ENCODE measurements at places on chromosomes 16 and 17.
A peak's percentile ranks its signal among the peaks of the same experiment; 100 is the strongest.

GRCh38 chr17:3963237-3964201 is 718 bp downstream of the ATP2A3 start:
- DNase-seq: no peak

- DNase-seq: no peak
These were observed 1.6 kb upstream of the TLCD2 start for GRCh38 chr17:1711804-1712203.

- no peak for DNase-seq
These were observed 10.1 kb downstream of the ULK2 start for GRCh38 chr17:19857640-19858039.

- no peak for DNase-seq
These were observed 103.4 kb downstream of the VPS53 start for GRCh38 chr17:611202-611601.

DNA sequence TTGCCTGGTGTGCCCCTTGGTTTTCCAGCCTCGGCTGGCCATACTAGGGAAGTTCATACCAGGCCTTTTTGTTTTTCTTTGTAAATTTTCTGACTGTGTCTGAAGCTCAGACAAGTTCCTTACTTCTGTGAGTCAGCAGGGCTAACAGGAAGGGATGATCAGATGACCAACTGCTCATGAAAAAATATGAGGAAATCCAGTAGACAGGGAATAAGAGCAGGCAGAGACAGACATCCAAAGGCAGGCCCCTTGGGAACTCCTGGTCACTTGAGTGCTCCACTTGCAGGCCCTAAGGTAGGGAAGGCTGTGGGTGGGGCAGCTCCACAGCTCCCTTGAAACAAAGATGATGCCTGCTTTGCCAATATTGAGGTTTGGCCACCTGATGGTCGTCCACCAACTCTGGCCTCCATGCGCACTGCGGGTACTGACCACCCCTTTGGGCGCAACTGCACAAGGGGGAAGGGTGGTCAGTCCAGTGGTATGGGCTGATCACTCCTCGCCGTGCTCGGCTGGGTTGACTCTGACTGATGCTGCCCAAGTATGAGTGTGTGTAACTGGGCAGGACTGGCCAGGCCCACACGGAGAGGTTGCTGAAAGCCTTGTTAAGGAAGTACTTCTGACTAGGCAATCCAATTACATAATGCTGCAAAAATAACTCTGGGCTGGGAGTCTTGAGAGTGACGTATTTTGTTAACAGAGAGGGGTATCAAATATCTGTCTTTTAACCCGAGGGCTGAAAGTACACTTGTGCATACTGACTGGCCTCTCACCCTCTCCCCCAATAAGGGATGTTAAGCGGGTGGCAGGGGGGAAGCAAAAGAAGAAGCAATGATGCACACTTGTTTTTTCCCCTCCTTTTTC is 20.8 kb upstream of the ZFHX3 start:
- no peak for DNase-seq

DNA sequence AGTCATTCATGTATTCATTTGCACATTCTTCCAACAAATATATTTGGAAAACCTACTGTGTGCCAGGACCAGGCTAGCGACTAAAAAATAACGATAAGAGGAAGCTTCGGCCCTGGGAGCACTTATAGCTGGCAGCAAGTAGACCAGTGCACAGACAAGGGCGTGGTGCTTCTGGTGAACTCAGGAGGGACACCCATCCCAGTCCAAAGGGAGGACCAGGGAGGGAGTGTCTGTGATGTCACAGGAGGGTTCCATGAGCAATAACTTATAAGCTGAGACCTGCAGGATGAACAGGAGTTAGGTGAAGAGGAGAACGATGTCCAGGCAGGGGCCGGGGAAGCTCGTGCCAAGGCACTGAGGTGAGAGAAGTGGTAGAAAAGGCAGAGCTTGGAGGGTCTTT is 17.4 kb upstream of the PHOSPHO1 start:
- DNase-seq: no peak

DNA sequence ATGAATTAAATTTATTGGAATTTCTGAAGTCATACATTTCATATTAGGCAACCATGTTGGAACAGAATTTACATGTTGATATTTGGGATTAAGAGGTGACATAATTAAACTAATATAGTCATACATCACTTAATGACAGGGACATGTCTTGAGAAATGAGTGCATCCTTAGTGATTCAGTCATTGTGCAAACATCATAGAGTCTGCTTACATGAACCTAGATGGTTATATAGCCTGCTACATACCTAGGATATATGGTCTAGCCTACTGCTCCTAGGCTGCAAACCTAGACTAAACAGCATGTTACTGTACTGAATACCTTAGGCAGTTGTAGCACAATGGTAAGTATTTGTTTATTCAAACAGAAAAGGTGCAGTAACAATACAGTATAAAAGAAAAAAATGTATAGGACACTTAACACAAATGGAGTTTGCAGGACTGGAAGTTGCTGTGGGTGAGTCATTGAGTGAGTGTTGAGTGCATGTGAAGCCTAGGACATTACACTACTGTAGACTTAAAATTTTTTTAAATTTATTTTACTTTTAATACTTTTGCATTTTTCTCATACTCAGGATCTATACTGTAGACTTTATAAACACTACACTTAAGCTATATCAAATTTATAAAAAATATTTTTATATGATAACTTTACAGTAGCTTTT is 85.6 kb downstream of the OMG start:
- DNase-seq: no peak

- DNase-seq: no peak
These were observed 396.8 kb downstream of the NPIPA8 start for GRCh38 chr16:17939723-17940122.

DNA sequence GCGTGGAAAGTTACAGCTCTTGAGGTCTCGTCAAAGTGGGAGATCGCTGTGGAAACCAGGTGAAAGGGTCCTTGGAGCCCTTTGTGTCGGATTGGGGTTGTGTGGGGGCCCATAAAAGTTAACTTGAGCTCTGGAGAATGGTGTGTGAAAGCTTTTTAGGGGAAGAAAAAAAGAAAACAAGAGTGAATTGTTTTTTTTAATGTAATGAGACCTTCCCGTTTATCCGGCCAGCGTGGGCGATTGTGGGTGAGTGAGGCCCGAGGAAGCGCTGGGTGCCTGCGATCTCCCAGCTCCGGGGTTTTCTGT is 150.6 kb downstream of the MSI2 start:
- DNase-seq: no peak

GRCh38 chr16:74449470-74449869 is 28.2 kb upstream of the CLEC18B start:
- DNase-seq: no peak

- no peak for DNase-seq
These were observed 25.9 kb downstream of the OGFOD1 start for GRCh38 chr16:56477096-56477878.

DNA sequence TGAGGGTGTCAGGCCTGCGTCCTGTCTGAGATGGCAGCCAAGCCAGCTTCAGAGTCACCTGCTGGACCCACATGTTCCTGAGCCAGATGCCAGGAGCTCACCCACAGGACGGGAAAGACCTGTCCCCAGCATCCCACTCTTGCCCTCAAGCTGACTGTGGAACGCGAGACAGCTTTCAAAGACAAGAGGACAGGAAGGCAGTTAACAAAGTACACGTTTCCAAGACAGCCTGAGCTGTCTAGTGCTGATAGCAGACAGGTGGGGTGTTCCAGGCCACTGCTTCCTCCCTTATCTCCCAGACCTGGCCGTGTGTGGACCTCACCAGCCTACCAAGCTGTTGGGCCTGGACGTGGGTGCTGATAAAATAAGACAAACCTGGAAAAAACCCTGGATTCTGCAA is 13.2 kb downstream of the CMTM3 start:
- peak; percentile 47 for DNase-seq

DNA sequence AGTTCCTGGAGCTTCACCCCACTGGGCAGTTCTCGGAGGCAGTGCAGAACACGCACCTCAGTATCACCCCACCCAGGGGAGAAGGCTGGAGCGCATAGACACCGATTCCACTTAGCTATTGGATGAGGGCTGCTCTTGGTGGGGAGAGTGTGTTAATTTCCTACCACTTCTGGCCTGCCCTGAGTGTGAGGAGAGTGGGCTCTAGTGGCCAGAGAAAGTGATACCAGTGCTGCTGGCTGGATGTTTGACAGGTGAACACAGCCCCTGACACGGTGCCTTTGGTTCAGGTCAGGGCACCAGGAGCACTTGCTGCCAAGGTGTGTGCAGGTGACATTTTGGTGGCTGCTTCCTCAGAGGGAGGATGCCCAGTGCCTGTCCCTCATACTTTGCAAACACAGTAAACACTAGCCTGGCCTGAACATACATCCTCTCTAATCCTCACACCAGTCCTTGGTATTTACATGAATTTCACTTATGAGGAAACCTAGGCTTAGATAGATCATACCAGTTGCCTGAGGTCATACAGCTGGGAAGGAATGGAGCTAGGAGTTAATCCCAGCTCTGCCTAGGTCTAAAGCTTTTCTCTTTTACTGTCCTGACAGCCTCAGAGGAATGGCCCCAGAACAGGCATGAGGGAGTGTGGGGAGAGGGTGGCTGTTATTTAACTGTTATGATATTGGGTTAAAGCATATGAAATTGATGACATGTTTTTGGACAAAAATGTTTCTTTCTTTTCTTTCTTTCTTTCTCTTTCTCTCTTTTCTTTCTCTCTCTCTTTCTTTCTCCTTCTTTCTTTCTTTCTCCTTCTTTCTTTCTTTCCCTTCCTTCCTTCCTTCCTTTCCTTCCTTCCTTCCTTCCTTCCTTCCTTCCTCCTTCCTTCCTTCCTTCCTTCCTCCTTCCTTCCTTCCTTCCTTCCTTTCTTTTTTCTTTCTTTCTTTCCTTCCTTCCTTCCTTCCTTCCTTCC is 21.0 kb upstream of the ITGAX start:
- no peak for DNase-seq

Data from T47D (cell line).